Esophagus mucosa (tissue), 1 donor: ENCODE measurements at places on chromosomes 7 and 10. TPM values are rescaled to one million over a fixed set of nuclear protein-coding genes. Genes with fewer than 3 reads are reported as not detected.

DNA sequence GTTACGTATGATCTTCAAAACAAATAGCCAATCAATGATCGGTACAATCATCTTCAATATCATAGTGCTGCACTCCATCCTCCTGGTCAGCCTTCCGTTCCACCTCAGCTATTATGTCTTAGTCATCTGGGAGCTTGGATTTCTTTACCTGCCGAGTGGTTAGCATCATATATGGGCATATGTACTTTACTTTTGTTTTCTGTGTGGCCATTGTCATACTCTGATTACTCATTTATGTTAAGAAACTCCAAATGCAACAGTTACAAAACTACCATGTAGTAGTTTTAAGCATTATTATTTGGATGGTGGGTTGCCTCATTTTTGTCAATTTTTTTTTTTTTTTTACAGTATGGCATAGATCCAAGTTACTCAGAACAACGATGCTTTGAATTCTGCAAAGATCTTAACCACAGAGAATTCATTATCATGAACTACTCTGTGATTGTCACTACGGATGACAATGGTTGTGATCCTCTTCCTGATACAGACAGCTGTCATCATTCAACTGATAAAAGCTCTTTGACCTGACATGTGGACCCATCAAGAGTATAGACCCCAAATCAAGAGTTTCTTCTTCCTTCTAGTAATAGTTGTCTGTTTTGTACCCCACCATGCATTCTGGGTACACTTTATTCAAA lies 52.1 kb upstream of the NME8 start:
- no peak for ATAC-seq

DNA sequence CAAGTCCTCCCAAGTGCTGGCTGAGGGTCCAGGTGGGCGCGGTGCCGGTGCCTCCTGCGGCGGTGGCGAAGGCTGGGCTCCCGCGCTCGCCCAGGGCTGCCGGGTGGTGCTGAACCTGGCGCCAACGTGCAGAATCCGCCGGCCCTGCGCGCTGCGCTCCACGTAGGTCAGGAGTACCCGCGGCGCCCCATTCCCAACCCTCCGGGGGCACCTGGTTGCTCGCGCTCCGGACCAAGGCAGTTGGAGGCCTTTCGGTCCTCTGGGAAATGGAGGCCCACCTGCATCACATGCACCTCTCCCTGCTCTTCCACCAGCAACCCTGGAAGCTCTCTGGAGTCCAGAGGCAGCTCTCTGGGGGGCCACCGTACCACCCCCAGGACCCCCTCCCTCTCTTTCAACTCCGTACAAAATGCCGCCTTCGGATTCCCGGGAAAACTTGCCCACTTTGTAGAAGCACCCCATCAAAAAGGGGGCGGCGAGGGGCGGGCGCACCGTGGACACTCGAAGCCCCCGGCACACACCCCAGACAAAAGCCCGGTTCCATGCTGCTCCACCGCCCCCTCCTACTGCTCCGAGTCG lies 745 bp downstream of the SLC16A9 start:
- peak; percentile 71 for ATAC-seq

The CFAP69 gene
- total RNA-seq: 1.1 TPM

DNA sequence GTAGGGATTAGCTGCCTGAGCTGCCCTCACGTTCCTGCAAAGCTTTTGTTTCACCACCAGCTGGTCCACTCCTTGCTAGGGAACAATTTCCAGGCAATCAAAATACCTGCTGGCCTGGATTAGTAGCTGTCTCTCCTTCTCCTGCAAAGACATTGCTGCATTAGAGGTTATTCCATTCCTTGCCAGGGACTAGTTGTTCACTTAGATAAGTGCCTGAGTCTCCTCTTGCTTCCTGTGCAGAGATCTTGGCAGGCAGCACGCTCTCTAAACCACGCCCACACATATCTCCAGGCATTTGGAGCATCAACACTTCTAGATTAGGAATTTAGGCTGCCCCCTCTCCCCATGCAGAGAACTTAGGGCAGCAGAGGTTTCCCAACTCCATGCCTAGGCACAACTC lies 150.4 kb upstream of the SMIM30 start:
- no peak for ATAC-seq

DNA sequence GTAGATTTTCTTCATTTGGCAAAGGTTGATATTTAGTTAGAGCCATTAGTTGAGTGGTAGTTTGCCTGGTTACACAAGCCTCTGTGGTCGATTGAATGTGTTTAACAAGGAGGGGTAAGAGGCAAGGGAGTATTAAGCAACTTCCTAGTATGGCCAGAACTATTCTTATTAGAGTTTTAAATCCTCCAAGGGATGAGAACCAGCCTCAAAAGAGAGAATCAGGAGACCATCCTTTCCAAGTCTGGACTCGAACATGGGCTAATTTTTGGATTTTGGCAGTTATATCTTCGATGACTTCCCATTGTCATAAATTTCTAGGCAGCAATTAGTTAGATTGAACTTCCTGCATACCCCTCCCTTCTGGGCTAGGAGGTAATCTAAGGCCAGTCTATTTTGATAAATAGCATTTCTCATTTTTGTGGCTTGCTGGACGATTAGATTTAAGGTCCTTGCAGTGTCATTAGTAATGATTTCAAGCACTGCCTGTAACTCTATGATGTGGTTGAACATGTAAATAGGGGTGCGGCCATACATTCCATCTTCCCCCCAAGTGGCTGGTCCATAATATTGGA lies 219.5 kb upstream of the KCND2 start:
- peak; percentile 26 for ATAC-seq

- no peak for ATAC-seq
These were observed 184.9 kb upstream of the MKI67 start for GRCh38 chr10:128310971-128311658.
